Glomerular endothelial cell (primary cell): ENCODE measurements at places on chromosomes 2 and 18. TPM values are rescaled to one million over a fixed set of nuclear protein-coding genes. Genes with fewer than 3 reads are reported as not detected.

The KLHL41 gene
- total RNA-seq, result 0.18 and 0.87 TPM in 2 replicates

DNA sequence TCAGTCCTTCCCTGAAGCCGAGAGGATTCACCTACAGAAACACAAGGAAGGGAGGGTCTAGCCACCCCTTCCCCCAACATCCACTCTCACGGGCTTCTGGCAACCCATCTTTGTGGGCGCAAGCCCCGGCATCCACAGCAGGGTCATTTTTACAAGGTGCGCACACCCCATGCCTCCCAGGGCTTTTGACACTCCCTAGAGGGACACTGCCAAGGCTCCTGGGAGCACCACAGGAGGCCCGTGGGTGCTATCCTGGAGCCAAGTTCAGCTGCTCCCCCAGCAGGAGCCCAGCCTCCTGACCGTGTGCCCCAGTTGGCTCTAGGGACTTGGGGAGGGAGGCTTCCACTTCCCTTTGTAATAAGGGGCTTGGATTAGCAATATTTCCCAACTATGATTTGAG, 251.6 kb downstream of the TNS1 start:
- DNase-seq, result no peak

DNA sequence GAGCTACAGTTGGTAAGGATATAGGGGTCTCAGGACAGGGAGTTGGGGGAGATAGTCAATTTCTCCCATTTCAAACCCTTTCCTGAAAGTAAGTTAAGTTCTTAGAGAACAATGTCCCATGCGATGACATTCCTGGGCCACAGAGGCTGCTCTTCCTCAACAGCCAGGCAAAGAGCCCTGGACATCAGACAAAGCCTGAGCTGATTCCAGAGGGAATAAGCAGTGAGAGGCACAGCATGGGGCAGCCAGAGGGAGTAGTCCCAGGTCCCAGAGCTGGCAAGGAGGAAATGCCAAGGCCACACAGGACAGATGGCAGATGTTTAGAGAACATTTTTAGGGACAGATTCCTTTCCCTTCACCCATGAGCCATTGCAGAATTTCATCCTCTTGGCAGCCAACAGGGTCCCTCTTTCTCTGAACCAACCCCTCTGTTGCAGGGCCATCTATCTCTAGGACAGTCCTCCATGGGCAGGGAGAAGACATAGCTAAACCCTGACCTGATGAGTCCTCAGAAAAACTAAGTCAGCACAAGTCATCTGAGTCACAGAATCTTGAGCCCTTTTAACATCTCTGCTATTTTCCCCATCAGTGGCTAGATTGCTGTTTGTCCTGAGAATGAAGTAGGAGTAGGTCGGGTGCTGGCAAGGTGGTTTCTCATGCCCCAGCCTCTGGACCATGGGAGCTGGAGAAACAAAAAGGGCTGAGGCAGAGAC, 81.6 kb upstream of the STPG4 start:
- DNase-seq, result no peak

GRCh38 chr2:205566606-205567168, 115.6 kb upstream of the NRP2 start:
- DNase-seq, result no peak

- no peak for DNase-seq
Measured at GRCh38 chr2:67290451-67291290, 106.5 kb upstream of the ETAA1 start.

GRCh38 chr18:62365420-62365819, 40.3 kb downstream of the TNFRSF11A start:
- DNase-seq, result no peak
